Stimulated activated CD4-positive, alpha-beta T cell treated with anti-CD3 and anti-CD28 coated beads, TNF-alpha, amount 100 ng/mL, for 48 hours (primary cell): ENCODE measurements at places on chromosomes 4 and X.

DNA sequence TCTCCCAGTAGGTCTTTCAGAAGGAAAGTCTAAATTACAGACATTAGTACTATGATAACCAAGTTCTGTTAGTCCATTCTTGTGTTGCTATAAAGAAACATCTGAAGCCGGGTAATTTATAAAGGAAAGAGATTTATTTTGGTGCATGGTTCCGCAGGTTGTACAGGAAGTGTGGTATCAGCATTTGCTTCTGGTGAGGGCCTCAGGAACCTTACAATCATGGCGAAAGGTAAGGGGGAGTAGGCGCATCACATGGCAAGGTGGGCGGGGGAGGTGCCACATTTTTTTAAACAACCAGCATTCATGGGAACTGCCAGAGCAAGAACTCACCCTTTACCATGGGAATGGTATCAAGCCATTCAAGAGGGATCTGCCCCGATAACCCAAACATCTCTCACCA lies 26.2 kb upstream of the USP46 start:
- no peak for DNase-seq

DNA sequence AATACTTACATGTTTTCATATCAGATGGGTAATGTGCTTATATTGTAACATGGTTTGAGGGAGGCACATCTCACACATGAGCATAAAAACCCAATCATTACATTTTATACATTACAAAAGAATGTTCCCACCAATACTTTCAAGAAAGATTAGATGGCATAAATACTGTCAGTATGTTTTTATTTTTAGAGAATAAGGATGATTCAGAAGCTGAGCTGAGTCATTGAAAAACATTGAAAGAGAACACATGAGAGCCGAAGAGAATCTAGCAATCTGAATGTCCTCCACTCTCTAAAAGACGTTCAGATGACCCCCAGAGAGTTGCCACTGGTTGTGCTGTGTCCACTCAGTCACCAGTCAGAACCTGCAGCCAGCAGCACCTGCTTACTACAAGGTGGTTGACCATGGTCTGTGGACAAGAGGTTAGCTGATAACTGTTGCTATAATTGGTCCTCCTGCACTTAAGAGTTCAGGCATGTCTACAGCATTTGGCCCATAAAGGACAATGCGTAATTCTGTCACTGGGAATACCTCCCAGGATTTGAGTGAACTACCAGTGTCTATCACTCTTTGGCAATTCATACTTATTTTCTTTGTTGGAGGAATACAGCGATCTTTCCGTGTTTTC lies 382.2 kb upstream of the IGFBP7 start:
- DNase-seq: no peak

GRCh38 chrX:118569676-118570075 lies 74.1 kb downstream of the DOCK11 start:
- no peak for DNase-seq

GRCh38 chr4:143286701-143287571 lies 49.7 kb upstream of the GAB1 start:
- no peak for DNase-seq

DNA sequence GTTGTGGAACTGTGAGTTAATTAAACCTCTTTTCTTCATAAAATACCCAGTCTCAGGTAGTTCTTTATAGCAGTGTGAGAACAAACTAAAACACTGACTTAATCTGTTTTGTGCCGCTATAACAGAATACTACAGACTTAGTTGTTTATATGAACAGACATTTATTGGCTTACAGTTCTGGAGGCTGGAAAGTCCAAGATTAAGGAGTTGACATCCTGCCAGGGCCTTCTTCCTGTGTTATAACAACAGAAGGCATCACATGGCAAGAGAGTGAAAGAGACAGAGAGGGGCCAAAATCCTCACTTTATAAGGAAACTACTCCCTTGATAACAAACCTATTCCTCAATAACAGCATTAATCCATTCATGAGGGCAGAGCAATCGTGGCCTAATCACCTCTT lies 42.5 kb upstream of the KCNIP4 start:
- DNase-seq: no peak

DNA sequence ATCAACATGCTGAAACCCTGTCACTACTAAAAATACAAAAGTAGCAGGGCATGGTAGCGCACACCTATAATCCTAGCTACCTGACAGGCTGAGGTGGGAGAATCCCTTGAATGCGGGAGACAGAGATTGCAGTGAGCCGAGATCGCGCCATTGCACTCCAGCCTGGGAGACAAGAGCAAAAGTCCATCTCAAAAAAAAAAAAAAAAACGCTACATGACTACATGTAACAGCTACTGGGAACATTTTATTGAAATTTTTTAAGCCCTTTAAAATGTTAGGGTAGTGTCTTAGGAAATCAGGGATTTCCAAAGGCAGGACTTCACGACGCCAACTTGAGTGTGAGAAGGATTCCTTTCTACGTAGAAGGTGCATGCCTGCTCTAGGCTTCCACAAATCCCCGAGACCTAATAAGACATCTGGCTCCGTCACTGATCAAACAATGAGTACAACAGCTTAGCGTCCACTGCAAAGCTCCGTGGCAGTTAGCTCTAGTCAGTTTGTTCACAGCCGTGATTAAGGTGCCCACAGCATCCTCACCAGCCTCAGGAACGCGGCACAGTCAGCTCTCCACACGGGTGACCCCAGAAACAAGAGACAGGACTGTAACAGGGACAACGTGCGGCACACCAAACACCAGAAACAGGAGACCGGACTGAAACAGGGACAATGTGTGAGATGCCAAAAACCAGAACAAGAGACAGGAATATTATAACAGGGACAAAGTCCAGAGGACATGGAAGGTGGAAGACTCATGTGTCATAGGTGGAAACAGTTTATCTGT lies 33.7 kb downstream of the DHRSX start:
- no peak for DNase-seq

GRCh38 chr4:19486400-19486799 lies 765.3 kb upstream of the SLIT2 start:
- no peak for DNase-seq

DNA sequence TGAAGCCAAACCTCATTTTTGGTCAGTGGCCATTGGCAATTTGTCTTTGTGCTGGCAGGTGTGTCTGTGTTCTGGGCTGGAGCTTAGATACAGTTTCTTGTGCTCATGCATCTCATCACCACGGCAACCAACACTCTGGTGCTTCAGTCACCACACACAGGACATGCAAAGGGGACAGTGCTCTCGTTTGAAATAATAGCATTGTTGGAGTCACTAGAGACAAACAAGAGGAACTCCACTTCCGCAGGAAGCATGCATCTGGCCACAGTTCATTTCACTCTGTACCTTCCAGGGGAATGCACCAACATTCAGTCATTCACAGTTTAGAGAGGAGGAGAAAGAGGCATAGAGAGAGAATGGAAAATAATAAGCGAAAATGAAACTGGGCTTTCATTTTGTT lies 267.4 kb downstream of the ANK2 start:
- DNase-seq: no peak

GRCh38 chr4:6346373-6347110 lies 76.9 kb downstream of the WFS1 start:
- no peak for DNase-seq

DNA sequence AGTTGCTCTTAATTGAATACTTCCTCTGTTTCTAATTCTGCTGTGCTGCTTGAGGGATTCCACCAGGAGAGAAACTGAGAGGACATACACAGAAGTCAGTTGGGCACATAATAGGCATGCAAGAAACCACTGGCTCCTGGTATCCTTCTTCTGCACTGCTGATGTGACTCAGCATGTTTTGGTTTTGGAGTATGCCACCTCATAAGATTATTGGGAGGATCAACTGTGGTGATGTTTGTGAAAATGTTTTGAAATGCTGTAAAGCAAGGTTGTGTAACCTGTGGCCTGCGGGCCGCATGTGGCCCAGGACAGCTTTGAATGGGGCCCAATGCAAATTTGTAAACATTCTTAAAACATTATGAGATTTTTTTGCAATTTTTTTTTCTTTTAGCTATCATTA lies 119.6 kb downstream of the GATB start:
- no peak for DNase-seq

DNA sequence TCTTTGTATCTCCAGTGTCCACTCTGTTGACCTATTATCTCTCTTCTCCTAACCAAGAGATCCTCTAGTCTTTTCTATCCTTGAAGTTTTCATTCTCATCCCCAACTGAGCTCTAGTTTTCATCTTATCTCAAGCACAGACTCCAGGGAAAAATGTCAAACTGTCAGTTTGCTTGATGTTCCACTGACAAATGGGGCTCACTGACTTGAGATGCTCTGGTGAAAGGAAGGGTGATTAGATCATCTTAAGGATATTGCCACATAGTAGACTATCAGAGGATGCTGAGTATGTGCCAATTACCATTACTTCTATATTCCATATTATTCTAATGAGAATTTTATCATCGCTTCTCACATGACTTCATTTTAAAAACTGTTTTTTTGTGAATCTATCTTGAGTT lies 2008.2 kb downstream of the ARAP2 start:
- no peak for DNase-seq

- no peak for DNase-seq
These were observed 448.1 kb upstream of the TRAM1L1 start for GRCh38 chr4:117533501-117533900.

DNA sequence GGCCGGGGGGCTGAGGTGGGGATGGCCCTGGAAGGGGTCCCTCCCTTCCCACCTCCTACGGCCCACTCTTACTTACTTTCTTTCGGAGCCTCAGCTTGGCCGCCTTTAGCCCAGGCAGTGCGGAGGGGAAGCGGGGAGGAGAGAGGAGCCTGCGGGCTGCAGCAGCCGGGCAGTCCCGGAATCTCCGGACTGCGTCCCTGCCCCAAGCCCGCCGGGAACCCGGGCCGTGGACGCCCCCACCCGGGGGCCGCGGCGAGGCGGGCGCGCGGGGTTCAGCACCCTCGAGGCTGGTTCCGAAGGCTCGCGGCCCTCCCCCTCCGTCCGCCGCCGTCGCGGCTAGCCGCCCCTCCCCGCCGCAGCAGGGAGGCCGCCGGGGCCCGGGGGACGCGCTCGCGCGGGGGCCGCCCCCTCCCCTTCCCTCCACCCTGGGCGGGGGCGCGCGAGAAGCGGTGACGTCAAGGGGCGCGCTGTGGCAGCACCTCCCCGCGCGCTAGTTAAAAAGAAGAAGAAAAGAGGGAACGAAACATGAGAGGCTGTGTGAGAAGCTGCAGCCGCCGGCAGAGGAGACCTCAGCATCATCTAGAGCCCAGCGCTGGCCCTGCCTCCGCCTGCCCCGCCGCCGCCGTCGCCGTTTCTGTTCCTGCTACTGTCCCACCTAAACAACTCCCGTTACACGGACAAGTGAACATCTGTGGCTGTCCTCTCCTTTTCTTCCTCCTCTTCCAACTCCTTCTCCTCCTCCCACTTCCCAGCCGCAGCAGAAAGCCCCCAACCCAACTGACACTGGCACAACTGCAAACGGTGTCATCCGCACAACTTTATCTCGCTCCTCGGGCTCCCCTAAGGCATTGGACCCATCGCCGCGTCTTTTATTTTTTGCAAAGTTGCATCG lies at the start of gene HHIP:
Gene HHIP (plus strand): TSS at position 526 of the 892 bp plus-strand sequence. CDS start 520 bp downstream, outside the sequence.
- no peak for DNase-seq

GRCh38 chrX:49878128-49878833 lies 1.0 kb upstream of the USP27X start:
- DNase-seq: no peak

DNA sequence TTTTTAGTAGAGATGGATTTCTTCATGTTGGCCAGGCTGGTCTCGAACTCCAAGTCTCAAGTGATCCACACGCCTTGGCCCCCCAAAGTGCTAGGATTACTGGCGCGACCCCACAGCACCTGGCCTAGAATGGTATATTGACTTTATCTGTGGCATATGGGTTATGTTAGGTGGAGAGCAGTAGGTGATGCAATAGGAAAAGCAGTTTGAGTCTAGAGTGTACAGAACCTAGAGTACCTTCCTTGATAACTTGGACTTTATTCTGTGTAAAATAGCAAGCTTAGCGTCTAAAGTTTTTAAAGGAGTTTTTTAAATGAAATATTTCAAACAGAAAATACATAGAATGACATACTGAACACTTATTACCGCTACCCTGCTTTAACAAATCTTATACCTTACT lies 312.0 kb upstream of the ZCCHC13 start:
- DNase-seq: no peak

GRCh38 chr4:134948110-134948642 lies 746.6 kb upstream of the PABPC4L start:
- no peak for DNase-seq

DNA sequence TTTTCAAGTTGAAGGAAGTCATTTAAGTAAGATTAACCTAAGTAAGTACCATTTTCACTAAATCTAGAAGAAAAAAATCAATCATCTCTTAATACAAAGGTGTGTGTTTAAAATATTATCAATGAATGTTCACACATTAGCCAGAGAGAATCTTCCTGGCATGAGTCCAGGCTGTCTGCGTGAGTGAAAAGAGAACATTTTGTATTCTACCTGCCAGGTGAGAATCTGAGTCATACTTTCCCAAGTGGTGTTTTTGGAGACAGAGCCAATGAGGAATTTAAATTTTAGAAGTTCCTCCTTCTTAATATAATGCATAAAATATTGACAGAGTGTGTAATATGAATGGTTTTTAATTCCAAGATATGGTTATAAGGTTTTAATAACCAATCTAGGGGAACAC lies 371.8 kb upstream of the NR3C2 start:
- DNase-seq: no peak

- no peak for DNase-seq
These were observed 40.2 kb downstream of the STX18 start for GRCh38 chr4:4501679-4502078.

- no peak for DNase-seq
These were observed 17.3 kb upstream of the BBS12 start for GRCh38 chr4:122715221-122715620.

DNA sequence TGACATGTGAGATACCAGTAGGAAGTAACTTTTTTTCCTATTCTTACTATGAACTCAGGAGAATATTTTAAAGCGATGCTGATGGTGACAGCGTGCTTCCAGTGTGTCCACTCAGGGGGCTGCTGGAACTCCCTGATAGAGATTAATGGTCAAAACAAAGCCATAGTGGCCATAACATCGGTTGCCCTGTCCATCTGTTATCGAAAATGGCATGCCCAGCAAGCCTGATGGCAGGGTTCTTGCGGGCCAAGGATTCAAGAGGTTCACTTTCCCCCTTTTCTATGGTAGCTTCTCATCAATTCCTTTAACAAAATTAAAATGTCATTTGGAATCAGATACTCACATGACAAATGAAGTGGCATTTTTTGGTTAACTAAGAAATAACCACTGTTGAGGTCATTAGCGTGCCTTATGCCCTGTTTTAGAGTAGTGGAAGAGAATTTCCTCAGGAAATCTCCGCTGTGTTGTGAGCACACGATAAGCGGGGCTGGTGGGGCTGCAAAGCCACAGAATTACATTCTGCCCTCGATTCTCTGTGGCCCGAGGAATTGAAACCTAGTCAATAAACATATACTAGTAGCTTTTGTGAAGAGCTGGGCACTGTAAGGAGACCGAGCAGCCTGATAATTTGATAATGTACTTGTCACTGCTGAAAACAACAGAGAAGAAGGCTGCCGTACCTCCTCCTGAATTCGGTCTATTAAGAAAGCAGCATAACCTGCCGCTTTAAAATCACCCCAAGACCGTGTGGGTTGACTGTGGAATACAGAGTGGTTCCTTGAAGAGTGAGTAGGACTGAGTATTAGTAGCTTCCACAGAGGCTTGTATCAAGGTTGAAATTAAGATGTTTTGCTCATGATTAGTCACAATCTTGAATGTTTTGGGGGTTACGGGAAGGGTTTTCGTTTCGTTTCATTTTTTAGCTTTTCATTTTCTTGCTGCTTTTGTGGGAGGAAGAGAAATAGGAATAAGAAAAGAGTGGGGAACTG lies 46.7 kb downstream of the PTCHD1 start:
- DNase-seq: no peak

GRCh38 chr4:66688674-66689073 lies 856.6 kb downstream of the CENPC start:
- DNase-seq: no peak
